ENCODE measurements at places on chromosomes 5 and 9.

- DNase-seq, result no peak
Observed at GRCh38 chr5:1511651-1512540, 11.9 kb downstream of the LPCAT1 start.

- peak; percentile 47 for DNase-seq
Observed at GRCh38 chr5:50751064-50751657, 84.7 kb downstream of the PARP8 start.

DNA sequence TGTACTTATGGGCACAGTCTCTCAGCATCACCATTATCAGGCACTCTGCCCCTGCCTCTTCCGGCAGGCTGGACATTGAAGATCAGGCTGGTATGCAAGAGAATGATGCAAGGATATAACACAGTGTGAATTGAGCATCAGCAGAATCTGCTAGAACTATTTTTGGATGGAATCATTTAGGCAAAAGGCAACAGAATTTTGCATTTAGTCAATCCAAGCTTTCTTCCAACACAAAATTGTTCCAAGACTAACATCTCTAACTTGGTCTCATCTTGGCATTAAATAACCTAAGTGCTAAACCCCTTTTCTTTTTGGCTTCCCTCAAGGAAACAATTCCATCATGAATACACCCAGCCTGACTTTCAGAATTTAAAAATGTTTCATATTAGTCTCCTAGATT lies 339.9 kb downstream of the PRELID2 start:
- no peak for DNase-seq

- DNase-seq, result peak; percentile 4
Observed at GRCh38 chr9:79471580-79472543, 99.9 kb upstream of the TLE4 start.

DNA sequence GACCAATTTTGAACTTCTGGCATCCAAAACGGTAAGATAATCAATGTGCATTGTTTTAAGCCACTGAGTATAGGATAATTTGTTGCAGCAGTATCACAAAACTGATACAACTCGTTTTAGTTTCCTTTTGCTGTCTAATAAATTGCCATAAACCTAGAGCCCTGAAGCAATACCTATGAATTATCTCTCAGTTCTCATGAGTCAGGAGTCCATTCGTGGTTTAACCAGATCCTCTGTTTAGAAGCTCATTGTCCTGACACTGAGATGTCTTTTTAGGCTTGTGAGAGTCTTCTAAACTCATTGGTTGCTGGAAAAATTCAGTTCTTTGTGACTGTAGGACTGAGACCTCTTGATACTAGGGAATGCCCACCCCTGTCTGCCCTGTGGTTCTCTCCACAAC lies 262.9 kb downstream of the SEMA5A start:
- no peak for DNase-seq

- no peak for DNase-seq
Observed at GRCh38 chr9:90991953-90992352, 190.3 kb downstream of the SYK start.

GRCh38 chr5:146805081-146805480 lies 73.5 kb downstream of the PPP2R2B start:
- DNase-seq, result no peak

- DNase-seq, result no peak
Observed at GRCh38 chr5:163379298-163380155, 57.9 kb upstream of the CCNG1 start.

DNA sequence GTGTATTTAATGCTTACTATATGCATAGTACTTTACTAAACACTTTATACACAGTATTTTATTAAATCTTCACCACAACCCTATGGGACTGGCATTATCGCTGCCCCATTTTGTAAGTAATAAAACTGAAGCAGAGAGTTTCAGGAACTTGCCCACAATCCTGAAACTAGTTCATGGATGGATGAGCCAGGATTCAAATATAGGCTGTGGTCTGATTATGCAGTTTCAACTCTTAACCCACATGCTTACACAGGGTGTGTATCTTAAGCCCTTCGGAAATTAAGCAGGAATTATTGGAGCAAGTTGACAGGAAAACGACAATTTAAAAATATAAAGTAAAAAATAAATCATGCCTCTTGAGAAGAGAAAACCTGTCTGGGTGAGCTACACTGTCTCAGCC lies 109.0 kb downstream of the ATP10B start:
- no peak for DNase-seq

DNA sequence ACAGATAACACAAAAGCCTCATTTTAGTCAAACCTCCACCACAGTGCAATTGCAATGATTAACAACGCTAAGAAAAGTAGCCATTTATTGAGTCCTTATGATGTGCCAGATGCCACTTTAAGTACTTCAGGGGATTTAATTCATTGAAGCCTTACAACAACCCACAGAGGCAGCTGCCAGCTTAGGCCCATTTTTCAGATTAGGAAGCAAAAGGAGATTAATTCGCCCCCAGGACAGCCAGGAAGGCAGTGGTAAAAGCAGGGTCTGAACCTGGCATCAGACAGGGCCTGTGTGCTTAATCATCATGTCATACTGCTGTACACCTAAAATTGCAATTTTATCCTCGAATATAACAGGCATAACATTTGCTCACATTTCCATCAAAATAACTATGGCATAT lies 23.9 kb downstream of the MED27 start:
- no peak for DNase-seq

DNA sequence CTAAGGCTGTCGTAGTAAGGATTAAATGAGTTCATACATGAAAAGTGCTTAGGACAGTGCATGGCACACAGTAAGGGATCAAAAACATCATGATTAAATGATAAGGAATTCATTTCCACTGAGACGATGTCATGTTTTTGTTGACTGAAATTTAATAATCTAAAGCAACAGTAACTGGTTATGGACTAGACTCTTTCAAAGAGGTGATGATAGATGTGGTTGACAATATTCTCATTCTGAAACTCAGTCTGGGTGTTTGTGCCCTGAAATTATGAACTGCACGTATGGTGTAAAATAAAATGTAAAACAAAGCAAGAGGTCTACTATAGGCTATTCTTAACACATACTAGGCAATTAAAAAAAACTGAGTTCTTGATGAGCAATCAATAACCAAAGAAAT lies 280.0 kb downstream of the DENND1A start:
- no peak for DNase-seq

DNA sequence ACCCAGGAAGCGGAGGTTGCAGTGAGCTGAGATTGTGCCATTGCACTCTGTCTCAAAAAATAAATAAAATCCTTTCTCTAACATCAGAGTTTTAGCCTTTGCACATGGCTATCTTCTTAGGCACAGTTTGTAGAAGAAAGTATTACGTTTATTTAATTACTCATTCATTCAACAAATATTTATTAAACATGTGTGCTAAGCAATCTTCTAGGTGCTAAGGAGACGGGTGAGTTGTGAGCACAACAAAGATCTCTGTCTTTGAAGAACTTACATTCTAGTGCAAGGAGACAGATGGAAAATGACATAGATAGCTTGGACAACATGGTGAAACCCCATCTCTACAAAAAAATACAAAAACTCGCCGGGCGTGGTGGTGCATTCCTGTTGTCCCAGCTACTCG lies 122.3 kb upstream of the MYO10 start:
- no peak for DNase-seq

- no peak for DNase-seq
Observed at GRCh38 chr9:135766251-135766650, 64.3 kb downstream of the KCNT1 start.

- DNase-seq, result no peak
Observed at GRCh38 chr9:121859646-121860045, 208.2 kb downstream of the DAB2IP start.

GRCh38 chr9:116749176-116749575 lies 62.1 kb downstream of the TRIM32 start:
- DNase-seq, result no peak

DNA sequence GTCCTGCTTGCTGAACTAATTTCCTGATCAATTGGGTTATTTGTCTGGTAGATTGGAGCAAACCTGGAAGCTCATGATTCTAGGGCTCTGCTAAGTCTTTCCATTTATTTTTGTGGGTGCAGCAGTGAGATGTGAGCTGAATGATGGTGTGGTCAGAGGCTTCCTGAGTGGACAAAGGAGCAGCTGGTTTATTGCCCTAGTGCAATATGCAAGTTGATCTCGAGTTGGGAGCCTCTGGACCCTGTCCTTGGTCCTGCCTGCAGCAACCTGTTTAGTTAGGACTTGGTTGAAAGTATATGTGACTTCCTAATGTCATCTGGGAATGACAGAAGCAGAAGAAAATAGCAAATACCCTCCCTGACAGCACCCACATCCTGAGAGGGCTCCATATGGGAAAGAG lies 4.2 kb upstream of the UNC5A start:
- no peak for DNase-seq

DNA sequence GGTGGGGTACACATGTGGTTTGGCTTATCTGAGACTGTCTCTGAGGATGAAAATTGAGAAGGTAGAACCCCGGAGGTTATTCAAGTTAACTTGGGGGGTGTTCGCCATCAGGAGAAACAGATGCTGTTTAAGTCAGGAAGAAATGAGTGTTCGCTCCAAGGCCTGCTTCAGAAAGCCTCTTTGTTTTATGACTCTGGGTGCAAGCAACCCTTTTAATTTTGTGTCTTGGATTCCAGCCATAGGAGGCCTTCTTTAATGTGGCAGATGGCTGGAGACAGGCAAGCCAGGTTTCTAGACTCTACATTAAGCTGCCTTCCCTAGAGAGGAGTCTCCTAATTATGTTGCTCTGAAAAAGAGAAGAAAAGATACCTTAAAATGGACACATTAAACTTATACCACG lies 4.2 kb upstream of the SMAD5 start:
- DNase-seq, result no peak

GRCh38 chr5:122420537-122421236 lies 108.7 kb downstream of the SNCAIP start:
- DNase-seq, result no peak

DNA sequence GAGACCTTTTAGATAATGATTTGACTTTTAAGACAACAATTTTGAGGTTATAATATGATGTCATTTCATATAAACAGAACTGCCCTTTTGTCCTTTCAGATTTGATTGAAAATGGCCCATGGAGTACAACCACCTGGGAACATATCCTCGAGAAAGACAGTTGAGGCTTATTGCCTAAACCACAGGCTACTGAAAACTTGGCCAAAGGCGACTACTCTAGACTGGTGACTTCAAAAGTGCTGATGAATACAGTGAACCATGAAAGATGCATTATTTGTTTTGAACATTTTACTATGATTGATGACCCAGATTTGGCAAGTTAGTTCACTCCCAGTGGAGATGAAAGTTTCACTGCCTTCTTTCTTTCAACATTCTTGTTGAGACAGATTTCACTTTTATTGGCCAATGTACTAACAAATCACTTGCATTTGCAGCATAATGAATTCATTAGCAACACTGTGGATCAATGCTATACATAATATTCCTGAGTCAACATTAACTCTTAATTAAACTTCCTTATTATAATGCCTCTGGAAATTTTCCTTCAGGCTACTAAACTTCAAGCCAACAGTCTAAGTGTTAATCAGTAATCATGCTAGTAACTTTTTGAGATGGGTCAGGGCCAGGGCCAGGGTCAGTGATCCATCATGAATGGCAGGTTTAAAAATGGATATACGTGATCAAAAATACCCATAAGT lies 480.3 kb downstream of the RAB3C start:
- no peak for DNase-seq

GRCh38 chr5:8577792-8578191 lies 708.8 kb downstream of the MTRR start:
- DNase-seq, result no peak

DNA sequence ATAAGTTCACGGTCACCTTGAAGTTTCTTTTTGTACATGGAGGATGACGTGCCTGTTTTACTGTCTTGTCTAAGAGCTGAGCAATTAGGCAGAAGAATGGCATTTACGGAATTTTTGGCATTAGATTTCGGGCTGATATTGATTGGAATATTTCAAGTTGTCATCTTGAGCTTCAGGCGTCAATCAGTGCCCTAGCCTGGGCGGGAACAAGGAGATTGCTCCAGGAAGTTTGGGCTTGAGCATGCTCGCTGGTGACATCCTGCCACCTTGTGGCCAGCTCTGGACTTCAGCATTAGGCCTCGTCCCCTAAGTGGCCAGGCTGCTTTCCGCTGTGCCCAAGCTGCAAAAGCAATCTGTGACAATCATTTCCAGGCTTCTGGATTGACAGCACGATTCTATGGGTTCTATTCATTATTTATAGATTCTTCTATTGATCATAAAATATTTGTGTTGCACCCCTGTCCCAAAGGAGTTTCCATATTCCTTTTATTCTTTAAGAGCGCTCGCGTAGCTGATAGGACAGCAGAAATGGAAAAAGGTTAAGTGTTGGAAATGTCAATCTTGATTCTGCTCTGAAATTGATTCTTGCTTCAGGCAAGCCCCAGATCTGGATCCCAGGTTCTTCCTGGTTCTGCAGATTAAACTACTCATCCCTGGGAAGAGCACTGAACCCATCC lies 79.3 kb downstream of the SLC28A3 start:
- peak; percentile 55 for DNase-seq

DNA sequence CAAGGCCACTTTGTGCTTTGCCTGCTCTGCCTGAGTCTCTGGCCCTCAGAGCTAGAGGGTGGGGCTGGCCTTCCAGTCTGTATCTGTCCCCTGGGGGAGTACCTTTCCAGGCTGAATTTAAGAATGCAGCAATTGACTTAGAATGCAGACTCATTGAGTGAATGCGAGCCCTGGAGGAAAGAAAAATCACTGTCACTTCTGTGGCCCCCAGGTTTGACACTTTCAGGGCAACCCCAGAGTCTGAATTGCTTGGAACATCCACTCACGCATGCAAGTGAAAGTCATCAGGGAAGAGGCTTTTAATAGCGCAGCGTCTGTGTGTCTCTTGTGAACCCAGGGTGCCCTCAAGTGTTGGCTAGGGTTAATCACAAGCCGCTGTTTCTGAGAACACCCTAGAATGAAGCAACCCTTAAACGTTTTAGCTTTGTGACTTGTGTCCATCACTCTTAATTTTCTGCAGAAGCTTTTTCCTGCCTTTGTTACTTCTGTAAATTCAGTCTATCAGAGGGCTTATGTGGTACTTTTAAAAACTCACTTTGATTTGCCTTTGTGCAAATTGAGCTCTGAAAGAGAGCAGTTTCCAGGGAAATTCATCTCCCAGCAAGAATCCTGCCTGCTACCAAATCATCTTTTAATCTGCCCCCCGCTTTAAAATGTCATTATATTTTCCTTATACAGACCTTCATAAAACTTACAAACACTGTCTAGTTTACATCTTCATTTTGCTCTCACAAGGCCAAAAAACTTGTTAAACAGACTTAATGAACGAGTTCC lies 146.8 kb upstream of the IQGAP2 start:
- peak; percentile 68 for DNase-seq

GRCh38 chr9:86275962-86276361 lies 6.4 kb downstream of the ISCA1 start:
- no peak for DNase-seq

GRCh38 chr9:96294159-96294545 lies 7.8 kb downstream of the HSD17B3 start:
- DNase-seq, result no peak

DNA sequence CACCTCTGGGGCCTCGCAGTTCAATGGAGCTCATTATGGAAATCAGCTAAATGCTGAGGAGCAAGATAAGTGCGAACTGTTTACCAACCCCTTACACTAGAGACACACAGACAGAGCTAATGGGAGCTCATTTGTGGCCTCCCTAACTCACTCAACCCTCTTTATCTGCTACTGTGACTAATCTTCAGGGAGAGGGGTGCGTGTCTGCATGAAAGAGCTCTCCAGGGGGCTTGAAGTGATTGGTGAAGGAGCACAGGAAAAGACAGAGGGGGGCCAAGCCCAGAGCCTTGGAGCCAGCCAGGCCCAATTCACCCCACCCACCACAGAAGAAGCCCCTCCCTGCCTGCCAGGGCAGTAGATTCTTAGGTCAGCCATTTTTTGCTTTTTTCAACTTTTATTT lies 466.8 kb upstream of the BRINP1 start:
- no peak for DNase-seq
